ENCODE measurements at places on chromosomes 3 and 15. TPM values are rescaled to one million over a fixed set of nuclear protein-coding genes. Genes with fewer than 3 reads are reported as not detected.

DNA sequence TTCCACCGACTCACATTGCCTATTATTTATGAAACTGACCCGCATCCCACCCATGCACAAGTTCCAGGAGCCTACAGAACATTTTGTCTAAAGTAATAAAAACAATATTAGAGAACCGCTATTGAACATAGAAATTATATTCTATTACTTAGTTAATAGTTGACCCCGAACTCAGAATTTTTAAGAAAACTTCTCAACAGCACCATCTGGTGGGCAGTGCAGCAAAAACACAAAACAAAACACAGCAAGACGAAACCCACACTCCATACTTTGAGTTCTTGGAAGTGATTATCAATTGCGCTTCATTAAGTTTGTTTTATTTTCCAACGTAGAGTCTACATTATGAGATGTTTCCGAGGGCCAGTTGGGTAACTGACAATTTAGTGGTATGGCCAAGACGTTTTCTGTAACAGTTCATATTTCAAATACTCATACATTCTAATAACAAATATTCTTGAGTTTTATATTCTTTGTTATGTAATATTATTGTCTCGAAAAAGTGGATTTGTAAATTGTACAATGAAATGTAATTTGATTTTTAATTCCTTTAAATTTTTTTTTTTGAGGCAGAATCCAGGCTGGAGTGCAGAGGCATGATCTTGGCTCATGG is 24.0 kb upstream of the C3orf70 start:
- H3K36me3 ChIP-seq = no peaks in the 10 kb centered on the region
- DNase-seq = peak; percentile 14
- H3K27ac ChIP-seq = no peak overlapping the region
- H3K4me3 ChIP-seq = no peak overlapping the region

DNA sequence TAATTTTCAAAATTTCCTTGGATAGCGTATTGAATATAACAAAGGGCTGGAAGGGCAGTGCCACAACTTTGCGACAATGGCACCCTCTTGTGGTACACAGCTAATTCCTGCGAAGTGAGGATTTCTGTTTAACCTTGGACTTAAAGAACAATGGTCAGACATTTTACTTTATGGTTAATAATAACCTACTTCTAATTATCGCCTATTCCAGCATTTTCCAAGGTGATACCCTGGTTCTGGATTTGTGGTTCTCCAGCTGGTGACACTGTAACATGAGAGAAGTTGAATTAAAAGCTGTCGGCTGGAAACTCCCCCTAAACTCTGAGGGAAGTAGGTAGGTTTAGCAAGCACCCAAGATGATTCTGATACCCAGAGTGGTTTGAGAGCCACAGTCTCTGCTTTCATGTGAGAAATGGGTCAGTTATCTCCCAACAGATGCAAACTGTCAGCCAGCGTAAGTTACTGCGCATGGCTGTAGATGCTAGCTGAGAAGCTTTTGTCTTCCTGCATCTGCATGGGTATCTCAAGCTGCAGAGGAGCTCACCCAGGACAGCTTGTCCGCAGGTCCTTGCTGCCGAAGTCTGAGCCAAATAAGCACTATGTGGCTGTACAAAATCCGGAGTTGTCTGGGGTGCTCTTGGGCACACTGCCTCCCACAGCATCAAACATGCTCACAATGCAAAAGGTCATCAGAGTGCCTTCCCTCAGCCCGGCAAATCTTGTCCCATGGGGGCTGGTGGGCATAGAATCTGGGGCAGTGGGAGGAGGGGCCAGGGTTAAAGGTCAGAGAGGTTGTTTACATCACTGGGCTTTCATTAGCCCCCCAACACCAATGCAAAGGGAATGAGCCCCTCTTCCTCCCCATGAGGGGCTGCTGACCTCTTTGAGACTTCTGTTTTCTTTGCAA is 6.6 kb upstream of the CHSY1 start:
- H3K4me1 ChIP-seq = peaks cover 6% of the 10 kb centered on the region
- no peak overlapping the region for H3K4me3 ChIP-seq
- DNase-seq = peak; percentile 63
- no peak overlapping the region for H3K27ac ChIP-seq
- H3K27me3 ChIP-seq = peaks cover 5% of the 10 kb centered on the region

GRCh38 chr15:97168704-97169475 is 791.6 kb upstream of the ARRDC4 start:
- no peak overlapping the region for H3K27ac ChIP-seq
- no peak overlapping the region for H3K4me3 ChIP-seq
- H3K36me3 ChIP-seq = no peaks in the 10 kb centered on the region
- no peak for DNase-seq
- no peaks in the 10 kb centered on the region for H3K4me1 ChIP-seq

DNA sequence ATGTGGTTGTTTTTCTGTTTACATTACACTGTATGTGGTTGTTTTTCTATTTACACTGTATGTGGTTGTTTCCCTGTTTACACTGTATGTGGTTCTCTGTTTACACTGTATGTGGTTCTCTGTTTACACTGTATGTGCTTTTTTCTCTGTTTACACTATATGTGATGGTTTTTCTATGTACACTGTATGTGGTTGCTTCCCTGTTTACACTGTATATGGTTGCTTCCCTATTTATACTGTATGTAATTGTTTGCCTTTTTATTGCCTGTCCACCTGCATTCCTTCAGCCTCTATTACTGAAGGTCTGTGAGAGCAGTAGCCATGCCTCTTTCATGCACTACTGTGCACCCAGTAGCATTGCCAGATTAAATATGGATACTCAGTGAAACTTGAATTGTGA is 94.3 kb downstream of the MITF start:
- peaks cover 1% of the 10 kb centered on the region for H3K4me1 ChIP-seq
- no peak overlapping the region for H3K4me3 ChIP-seq
- H3K27ac ChIP-seq = no peak overlapping the region
- no peak for DNase-seq
- no peaks in the 10 kb centered on the region for H3K27me3 ChIP-seq
- no peaks in the 10 kb centered on the region for H3K36me3 ChIP-seq

- H3K4me3 ChIP-seq = no peak overlapping the region
- DNase-seq = no peak
- no peak overlapping the region for H3K27ac ChIP-seq
- H3K4me1 ChIP-seq = no peaks in the 10 kb centered on the region
Observed at GRCh38 chr3:178310949-178311348, 225.3 kb upstream of the KCNMB2 start.

DNA sequence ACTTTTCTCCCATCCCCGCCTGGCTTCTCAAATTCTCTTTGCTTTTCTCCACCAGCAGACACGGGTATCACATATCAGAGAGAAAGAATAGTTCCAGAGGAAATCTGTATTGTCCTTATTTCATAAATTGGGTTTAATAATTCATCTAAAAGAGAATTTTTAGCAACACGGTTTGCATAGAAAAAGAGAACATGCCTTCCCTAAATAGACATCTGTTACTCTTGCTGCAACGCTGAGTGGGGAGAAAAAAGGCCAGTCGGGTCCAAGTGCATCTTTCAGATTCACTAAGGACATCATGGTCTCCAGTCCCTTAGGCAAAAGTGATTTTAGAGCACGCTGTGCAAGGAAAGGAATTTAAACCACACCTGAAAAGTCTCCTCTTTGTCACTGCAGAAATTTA is 201.3 kb downstream of the ABHD5 start:
- no peak overlapping the region for H3K27ac ChIP-seq
- peaks cover 2% of the 10 kb centered on the region for H3K4me1 ChIP-seq
- no peaks in the 10 kb centered on the region for H3K36me3 ChIP-seq
- no peak overlapping the region for H3K4me3 ChIP-seq
- no peak for DNase-seq

DNA sequence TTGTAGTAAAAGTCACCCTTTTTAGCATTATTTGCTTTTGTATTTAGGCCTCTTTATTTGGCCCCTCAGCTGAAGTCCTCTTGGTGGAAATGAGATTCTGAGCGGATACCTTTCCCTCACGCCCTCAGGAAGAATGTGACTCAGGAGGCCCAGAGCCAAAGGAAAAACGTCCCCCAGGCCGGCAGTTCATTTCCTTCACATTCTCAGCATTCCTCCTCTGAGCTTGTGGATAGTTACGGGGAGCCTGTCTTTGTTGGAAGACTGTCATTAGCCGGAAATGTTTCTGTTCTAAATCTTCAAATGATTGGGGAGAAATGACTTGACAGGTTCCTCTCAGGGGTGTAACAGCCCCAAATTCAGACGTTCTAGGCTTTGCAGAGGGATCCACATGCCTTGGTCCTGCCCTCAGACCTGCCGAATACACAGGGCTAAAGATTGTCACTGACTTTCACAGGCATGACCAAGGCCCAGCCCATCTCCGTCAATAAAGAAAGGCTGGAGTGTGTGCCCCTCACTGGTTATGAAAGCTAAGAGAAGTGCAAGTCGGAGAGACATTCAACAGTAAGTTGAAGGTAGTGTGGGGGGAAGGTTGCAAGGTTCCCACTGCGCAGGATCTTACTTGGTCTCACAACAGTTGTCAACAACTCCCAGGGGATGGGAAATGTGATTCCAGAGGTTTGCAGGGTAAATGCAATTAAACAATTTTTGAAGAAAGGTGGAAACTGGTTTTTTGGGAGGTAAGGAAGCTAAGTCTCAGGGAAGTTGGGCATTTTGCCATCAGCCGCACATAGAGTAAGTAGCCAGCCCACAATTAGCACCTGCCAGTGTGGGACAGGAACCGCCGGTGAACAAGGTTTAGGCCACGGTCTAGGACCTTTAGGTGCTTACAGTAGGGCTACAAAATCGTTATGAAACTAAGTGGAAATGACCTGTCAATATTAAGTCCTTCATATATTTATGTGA is 39.7 kb upstream of the MYZAP start:
- H3K4me1 ChIP-seq = peaks cover 3% of the 10 kb centered on the region
- H3K27me3 ChIP-seq = no peaks in the 10 kb centered on the region
- H3K4me3 ChIP-seq = no peak overlapping the region

- no peaks in the 10 kb centered on the region for H3K36me3 ChIP-seq
- DNase-seq = no peak
- H3K27ac ChIP-seq = no peak overlapping the region
- peaks cover 2% of the 10 kb centered on the region for H3K4me1 ChIP-seq
- no peak overlapping the region for H3K4me3 ChIP-seq
Observed at GRCh38 chr3:105974381-105974780, 105.6 kb upstream of the CBLB start.

GRCh38 chr3:154780263-154780662 is 299.9 kb upstream of the MME start:
- H3K36me3 ChIP-seq = no peaks in the 10 kb centered on the region
- no peak overlapping the region for H3K27ac ChIP-seq
- DNase-seq = no peak
- no peak overlapping the region for H3K4me3 ChIP-seq
- H3K4me1 ChIP-seq = no peaks in the 10 kb centered on the region

The ITGA11 gene
- 29.6 TPM for total RNA-seq

The CHRFAM7A gene
- total RNA-seq = 0.26 TPM

The TBC1D5 gene
- total RNA-seq = 129 TPM
